Mesothelial cell of epicardium (in vitro differentiated cells): ENCODE measurements at places on chromosomes 1 and 21. TPM values are rescaled to one million over a fixed set of nuclear protein-coding genes. Genes with fewer than 3 reads are reported as not detected.

The PDC gene
- total RNA-seq: not detected in 3 replicates

The LRRN2 gene
- 3.3 to 4.3 TPM (median 3.9 TPM) in 3 replicates for total RNA-seq

The ITPKB gene
- total RNA-seq: 19.7 to 21.2 TPM (median 21.0 TPM) in 3 replicates

The SLC44A5 gene
- 3.9 to 4.3 TPM (median 4.1 TPM) in 3 replicates for total RNA-seq
